ENCODE measurements at places on chromosomes 2 and 18.

DNA sequence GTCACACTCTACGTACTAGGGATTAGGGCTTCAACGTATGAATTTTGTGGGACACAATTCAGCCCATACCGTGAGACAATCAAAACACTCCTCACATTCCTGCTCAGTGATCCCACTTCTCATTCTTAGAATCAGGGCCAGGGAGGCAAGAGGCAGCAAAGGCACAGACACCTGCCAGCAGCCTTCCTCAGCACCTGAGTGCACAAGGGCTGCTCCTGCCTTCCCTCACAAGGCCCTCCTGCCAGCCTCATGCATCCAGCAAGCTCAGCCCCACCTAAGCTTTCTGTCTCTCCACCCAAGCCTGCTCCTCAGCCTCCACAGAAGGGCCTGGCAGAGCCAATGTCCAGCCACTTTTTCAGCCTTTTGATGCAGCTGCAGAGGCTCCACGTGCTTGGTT lies 141.6 kb downstream of the SP3 start:
- DNase-seq = no peak

DNA sequence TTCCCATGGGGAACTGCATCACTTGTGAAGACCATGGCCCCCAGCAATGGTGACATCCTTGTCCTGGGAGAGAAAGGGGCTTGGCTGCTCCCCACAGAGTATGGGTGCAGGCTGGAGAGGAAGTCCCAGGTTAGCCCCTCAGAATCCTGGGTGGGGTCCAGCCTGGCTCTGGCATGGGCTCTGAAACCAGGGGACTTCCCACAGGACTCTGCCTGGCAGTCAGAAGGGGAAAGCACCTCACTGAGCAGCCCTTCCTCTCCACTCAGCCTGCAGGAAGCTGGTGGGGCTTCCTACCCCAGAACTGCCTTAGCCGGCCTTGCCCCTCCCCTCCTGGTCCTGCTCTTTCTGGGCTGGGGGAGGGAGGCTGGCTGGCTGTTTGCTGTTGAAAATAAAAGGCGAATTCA lies 3.7 kb downstream of the NEURL3 start:
- DNase-seq = no peak

GRCh38 chr2:133787207-133787606 lies 218.9 kb upstream of the NCKAP5 start:
- no peak for DNase-seq

DNA sequence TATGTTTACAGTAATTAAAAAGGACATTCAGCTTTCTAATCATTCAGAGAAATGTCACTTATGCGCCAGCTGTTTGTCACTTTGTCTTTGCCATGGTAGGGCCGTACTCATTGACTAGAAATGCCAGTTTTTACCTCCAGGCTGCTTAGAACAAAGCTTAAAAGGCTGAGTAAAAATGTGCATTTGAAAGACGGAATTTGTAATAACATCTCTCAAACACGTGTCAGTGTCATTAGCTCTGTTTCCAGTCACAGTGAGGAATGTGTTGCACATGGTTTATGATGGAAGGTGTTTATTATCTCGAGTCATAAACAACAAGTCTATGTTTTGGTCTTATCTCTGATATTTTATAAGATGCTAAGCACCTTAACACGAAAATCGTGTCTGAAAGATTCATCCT lies 118.2 kb downstream of the SNTG2 start:
- no peak for DNase-seq

- no peak for DNase-seq
These were observed 53.7 kb downstream of the SGPP2 start for GRCh38 chr2:222477962-222478608.

DNA sequence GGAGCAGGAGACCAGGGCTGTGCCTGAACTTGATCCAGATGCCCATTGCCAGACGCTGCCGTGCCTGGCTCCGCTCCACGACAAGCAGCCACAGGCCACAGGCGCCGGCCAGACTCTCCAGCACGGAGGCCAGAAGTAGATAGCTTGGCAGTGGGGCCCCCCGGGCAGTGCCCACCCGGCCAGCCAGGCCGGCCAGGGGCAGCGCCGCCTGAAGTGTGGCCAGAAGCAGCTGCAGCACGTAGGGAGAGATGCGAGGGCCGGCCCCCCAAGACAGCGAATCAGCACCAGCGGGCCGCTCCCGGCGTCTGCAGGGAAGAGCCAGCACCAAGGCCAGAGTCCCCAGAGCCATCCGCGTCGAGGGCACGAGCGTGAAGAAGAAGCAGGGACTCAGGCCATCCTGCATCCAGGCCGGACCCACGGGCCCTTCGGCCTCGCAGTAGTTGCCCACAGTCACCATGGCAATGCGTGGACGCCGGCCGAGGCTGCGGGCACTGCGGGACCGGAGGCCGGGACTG lies 484 bp downstream of the ABCB6 start:
- no peak for DNase-seq

GRCh38 chr2:46144133-46144800 lies 152.9 kb upstream of the EPAS1 start:
- DNase-seq = no peak

- no peak for DNase-seq
These were observed 31.7 kb downstream of the SDC1 start for GRCh38 chr2:20193185-20193584.

GRCh38 chr2:12203528-12203927 lies 457.1 kb downstream of the LPIN1 start:
- no peak for DNase-seq

Data from NCI-H1694 (cell line).